ENCODE measurements at places on chromosomes 1 and 21.
A peak's percentile ranks its signal among the peaks of the same experiment; 100 is the strongest.

DNA sequence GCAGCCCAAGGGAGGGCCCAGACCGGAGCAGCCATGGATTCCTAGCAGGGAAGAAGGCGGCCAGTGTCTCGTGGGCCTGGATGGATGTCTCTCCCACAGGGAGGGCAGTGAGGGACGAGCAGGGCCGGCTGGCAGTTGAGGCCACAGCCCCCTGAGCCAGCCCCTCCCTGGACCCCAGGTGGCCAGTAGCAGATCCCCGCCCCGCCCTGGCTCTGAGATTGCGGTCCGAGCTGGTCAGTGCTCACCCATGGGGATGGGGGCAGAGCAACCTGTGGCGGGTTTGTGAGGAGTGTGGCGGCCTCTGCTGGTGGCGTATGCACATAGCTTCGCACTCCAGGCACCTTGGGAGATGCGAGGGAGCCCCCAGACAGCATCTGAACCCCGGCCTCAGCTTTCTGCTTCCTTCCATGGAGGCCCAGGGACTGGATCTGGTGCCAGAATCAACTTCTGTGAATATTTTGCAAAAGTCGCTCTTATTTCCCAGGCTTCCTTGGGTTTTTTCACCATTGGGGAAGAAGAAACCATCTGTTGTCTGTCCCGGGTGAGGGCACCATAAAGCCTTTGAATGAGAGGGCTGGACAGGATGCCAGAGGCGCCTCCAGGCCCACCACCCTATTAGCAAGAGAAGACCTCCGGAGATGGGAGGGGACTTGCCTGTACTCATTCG, 8.4 kb upstream of the KCNN3 start:
- no peak for DNase-seq

- peak; percentile 6 for DNase-seq
These were observed 14.8 kb upstream of the METTL18 start for GRCh38 chr1:169809370-169810095.

DNA sequence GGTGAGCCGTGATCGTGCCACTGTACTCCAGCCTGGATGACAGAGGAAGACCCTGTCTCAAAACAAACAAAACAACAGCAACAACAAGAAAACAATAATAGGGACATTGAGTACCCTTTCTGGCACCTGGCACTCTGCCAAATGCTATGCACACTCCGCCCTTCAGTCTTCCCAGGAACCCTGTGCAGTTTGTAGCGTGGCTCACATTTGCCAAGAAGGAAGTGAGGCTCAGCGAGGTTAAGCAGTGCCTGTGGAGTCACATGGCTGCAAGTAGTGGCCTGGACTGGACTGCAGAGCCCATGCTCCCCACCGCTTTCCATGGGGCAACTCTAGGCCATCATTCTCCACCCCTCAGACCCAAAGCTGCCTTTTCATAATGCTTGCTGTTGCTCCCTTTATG, 5.3 kb upstream of the EVA1B start:
- no peak for DNase-seq

DNA sequence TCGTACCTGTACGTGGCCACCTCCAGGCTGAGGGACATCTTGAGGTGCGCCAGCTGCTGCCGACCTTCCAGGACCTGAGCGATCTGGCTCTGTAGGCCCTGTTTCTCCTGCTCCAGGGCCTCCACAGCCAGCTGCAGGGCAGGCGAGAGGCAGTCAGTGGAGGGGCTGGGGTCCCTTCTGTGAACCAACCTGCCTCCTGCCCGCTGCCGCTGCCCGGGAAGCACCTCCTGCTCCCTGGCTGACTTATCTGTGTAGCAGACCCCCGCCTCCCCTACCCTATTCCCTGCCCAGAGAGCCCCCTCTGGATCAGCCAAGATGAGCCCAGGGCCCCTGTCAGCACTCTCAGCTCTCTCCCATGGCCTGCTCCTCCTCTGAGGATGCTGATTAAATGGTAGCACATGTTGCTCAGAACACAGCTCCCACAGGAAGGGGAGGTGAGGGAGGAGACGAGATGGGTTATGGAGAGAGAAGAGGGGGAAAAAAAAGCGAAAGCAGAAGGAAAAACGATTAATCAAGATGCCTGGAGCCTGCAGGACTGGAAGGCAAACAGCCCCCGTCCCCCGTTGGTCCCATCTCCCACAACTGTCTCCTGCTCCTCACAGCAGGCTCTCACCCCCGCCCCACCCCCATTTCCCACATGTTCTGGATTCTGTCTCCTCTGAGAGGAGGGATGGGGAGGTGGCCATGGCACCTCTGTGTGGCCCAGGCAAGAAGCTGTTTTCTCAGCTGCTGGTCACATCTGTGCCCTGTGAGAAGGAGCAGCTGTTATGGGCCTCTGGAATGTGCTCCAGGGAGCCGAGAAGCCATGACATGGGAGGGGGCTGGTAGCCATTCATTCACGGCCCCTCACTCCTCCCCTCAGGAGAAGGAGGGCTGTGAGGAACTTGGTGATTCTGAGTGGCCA, 1.7 kb downstream of the NES start:
- DNase-seq, result no peak

GRCh38 chr1:200900877-200901276, 6.2 kb downstream of the INAVA start:
- no peak for DNase-seq

DNA sequence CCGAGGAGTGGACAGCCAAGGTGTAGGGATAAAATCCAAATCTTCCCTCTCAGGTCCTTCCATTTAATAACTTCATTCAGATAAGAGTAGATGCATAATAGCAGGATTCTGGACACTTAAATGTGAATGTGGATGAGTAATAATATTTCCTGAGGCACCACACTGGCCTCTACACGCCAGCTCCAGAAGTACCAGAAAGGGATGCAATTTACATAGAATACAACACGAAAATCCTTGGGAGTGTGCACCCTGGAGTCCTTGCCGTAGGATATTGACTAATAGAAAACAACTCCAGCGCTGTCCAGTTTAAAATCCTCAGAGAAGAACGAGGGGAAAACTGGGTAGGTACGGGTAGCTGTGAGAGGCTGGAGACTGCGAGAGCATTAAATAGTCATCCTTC, 6.9 kb downstream of the PLXNA2 start:
- DNase-seq, result no peak

DNA sequence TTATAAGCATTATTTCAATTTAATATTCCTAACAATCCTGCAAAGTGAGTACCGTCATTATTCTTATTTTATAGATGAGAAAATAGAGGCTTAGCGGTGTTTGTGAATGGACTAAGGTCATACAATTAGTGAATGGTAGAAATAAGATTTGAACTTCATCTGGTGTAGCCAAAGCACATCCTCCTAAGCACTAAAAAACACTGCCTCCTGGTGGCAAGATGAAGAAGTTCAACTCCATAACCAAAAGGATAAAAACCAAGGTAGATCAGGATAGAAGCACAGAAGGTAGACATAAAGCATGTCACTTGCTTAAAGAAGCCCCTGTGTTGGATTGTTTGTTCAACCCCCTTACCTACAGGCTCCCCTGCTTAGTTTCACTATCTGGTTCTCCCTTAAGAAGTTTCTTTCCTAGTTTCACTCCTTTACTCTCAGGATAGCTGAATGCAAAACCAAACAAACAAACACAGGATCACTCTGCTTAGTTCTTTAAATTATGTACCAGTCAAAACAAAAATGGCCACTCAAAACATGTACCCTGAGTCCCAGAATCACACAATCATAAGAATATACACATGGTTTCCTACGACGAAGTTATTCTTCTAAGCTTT, 12.7 kb upstream of the AIM2 start:
- no peak for DNase-seq

- no peak for DNase-seq
These were observed 390.5 kb downstream of the PRDM2 start for GRCh38 chr1:14090531-14090930.

- DNase-seq, result no peak
These were observed 11.8 kb upstream of the C1orf141 start for GRCh38 chr1:67146539-67146938.

- DNase-seq, result no peak
These were observed 27.3 kb downstream of the VANGL2 start for GRCh38 chr1:160427625-160428024.

Measured in left renal pelvis (tissue), 4 donors.